H4 (cell line): ENCODE measurements at places on chromosomes 6 and 20.

GRCh38 chr6:75605635-75606034 lies 4.0 kb downstream of the SENP6 start:
- no peak for DNase-seq

GRCh38 chr6:157980288-157981131 lies 1.2 kb upstream of the SYNJ2 start:
- DNase-seq: no peak

DNA sequence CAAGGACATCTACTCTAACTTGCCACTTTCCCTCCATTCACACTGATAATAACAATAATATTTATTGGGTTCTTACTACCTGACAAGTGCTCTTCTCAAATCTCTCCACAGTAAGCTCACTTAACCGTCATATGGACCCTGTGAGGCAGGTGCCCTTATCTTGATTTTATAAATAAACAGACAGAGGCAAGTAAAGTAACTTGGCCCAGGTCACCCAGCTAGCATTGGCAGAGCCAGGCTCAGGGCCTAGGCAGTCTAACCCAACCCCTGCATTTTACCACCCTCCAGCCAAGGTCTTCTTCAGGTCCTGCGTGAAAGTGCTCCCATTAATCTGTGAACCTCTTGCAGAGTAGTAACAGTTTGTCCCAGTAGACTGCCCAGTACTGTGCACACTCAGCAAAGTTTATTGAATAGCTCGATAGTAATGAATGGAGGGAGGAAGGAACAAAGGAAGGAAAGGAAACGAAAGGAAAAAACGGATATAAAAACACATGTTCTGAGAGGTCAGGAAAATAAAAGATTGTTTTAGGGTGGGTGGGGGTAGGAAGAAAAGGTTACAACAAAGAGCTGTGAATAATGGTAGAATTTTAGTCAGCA lies 17.0 kb upstream of the STX11 start:
- no peak for DNase-seq

- no peak for DNase-seq
Observed at GRCh38 chr20:49229381-49229780, 10.2 kb downstream of the DDX27 start.

DNA sequence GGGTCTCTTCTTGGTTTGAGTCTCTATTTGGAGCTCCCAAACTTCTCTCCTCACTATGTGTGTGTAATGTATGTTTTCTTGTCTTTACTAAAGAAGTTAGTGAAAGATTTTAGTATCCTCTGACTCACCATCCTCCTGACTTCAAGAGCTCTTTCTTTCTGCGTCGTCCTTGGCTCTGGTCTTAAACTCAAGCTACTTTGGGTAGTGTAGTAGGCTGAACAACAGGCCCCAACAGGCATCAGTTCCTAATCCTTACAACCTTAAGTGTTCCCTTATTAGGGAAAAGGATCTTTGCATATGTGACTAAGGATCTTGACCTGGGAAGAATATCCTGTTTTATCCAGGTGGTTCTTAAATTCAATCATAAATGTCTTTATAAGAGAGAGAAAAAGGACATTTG lies 810.2 kb downstream of the MAFB start:
- no peak for DNase-seq

- DNase-seq: no peak
Observed at GRCh38 chr6:134082191-134082590, 29.8 kb upstream of the SLC2A12 start.

DNA sequence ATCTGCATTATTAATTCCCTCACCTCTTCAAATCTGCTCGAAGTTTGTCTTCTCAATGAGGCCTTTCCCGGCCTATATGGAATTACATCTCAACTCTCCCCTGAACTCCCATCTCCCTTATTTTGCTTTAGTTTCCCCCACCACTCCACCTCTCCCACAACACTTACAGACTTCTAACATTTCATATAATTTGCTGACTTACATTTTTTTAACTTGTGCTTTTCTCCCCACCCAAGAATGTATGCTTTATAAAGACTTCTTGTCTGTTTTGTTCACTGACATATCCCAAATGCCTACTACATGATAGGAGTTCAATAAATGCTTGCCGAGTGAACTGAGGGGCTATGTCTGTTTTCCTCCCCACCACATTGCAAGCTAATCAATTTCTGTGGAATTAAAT lies 3.9 kb upstream of the MARCKS start:
- DNase-seq: no peak

- DNase-seq: no peak
Observed at GRCh38 chr6:133986942-133987341, 33.9 kb downstream of the TBPL1 start.

GRCh38 chr6:12280902-12281301 lies 9.3 kb upstream of the EDN1 start:
- DNase-seq: no peak

DNA sequence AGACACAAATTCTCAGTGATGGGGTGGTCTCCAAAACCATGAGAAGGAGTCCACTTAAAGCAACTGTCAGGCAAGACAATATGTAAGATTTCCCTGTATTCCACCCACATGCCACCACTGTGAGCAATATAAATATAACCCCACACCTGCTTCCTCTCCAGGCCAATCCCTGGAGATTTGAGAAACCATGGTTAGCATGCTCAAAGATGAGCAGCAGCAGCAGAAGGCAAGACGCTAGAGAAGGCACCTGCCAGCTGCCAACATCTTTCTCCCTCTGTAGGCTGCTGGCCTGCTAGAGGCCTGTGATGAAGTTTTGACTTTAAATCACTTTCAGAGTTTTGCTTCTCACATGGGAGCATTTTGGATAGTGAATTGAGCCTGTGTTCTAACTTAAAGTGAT lies 7.9 kb upstream of the SOD2 start:
- DNase-seq: no peak

GRCh38 chr6:148716811-148717210 lies 30.0 kb upstream of the UST start:
- no peak for DNase-seq

DNA sequence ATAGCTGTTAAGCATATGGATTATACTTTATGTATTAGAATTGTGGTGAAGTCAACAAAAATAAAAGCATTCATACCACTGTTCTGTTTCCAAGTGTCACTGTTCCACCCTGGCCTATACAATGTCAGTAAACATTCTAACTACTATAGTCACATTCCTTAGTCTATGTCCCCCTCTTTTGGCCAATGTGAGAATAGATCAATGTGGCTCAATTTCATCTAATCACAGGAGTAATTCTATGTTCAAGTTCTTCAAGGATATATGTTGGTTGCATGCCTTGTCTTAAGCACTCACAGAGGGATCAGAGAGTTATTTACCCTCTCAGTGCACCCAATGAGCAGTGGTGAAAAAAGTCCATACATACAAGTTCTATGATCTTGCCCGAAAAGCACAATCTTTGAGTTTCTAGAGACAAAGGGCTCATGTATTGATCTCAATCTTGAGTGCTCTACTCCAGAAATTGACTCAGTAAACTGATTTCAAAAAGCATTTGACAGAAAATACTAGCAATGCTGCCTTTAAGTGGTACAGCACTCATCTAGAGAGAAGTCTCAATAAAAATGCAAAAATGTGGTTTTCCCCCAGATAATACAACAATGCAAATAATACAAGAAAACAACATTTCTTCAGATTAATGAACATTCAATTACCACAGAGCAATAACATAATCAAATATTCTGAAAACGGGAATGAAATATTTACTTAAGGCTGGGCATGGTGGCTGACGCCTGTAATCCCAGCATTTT lies 16.5 kb downstream of the SMLR1 start:
- peak; percentile 28 for DNase-seq

- no peak for DNase-seq
Observed at GRCh38 chr6:168048724-168049025, 30.3 kb downstream of the FRMD1 start.

- DNase-seq: no peak
Observed at GRCh38 chr6:169969372-169970099, 218.1 kb downstream of the ERMARD start.

DNA sequence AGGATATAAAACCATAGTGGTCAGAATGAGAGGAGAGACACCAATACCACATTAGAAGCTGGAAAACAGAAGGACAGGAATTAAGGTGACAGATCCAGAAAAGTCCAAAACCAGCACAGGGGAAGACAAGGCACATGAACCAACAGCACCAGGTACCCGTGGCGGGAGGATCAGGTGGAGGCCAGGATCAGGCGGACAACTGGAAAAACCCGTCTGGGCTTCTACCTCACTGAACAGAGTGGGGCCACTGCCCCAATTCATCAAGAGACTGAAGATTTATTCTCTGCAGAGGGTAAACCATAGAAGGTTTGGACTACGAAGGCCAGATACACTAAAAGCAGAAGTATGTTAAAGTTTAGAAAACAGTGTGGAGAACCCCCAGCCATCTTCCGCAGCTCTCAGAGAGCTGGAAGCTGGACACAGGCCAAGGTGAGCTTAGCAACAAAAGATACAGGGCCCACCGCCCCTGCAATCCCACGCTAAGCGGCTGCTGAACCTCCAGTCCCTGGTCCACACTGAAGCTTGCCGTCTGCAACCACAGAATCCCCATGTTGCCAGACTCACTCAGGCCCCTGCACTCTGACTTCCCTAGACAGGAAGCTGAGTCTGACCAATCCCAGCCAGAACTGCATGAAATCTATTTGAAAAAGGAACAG lies 29.9 kb downstream of the ABHD12 start:
- DNase-seq: no peak

DNA sequence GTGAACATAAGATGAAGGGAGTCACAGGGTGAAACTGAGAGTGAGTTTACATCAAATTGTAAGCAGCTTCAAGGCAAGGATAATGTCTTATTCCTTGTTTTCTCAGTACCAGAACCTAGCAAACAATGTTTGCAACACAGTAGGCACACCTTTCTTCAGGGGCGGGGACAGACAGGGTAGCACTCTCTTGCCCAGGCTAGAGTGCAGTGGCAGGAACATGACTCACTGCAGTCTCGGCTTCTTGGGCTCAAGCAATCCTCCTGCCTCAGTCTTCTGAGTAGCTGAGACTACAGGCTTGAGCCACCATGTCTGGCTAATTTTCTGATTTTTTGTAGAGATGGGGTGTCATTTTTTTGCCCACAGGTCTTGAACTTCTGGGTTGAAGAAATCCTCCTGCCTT lies 299.8 kb downstream of the CD83 start:
- no peak for DNase-seq

DNA sequence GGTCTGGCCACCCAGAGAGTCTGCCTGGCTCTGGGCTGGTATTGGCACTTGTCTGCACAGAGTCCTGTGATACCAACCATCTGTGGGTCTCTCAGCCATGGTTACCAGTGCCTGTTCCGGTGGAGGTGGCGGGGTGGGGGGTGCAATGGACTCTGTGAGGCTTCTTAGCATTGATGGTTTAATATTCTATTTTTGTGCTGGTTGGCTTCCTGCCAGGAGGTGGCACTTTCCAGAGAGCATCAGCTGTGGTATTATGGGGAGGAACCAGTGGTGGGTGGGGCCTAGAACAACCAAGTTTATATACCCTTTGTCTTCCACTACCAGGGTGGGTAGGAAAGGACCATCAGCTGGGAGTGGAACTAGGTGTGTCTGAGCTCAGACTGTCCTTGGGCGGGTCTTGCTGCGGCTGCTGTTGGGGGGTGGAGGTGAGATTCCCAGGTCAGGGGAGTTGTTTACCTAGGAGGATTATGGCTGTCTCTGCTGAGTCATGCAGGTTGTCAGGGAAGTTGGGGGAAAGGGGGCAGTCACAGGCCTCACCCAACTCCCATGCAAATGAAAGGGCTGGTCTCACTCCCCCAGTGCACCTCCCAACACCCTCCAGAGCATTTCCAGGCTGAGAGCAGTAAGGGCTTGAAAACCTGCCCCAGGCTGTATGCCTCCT lies 117.5 kb downstream of the FLRT3 start:
- peak; percentile 36 for DNase-seq

DNA sequence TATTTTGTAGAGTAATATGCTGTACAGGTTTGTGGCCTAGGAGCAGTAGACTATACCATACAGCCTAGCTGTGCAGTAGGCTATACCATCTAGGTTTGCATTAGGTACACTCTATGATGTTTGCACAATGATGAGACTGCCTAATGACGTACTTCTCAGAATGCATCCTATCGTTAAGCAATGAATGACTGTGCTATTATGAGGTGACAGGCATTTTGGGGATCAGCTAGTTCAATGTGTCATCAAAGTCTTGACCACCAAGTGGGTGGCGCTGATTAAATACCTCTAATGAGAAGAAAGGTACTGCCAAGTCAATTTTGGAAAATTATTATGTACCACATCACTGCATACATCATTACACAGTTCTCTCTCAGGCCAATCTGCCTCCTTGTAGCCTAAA lies 190.2 kb downstream of the BACH2 start:
- DNase-seq: no peak

GRCh38 chr6:36419310-36419709 lies 23.3 kb downstream of the PXT1 start:
- DNase-seq: no peak

- no peak for DNase-seq
Observed at GRCh38 chr6:29864037-29864810, 36.6 kb downstream of the HLA-G start.

DNA sequence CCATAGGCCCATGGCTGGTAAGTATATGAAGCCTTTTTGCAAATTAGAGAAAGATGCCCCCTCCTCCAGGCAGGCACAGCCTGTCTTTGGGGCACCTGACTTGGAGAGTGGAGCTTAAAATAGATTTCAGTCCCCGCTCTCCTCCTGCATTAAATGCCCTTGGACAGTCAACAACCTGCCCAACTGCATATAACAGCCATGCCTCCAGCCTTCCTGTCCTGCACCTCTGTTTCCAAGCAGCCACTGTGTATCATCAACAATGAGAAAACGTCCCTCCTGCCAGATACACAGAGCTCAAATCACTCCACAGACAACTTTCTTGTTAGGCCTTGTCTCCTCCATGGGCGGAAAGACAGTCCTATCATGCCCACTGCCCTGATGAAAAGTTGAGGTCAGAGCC lies 3.4 kb downstream of the CDH22 start:
- no peak for DNase-seq

DNA sequence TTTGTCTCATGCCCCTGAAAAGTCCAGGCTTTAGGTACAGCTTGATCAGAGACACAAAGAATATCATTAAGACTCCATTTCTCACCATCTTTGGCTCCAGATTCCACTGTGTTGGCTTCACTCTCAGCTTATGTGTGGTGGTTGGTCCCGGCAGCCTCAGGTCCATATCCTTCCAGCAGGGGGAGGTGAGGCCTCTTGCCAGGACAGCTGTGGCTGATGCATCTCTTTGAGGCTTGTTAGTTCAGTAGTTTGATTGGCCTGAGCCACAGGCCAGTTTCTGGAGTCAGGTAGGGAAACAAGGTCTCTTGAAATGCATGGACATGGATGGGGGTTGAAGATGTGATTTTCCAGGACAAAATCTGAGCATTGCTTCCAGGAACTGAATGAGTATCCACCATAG lies 62.4 kb downstream of the JAG1 start:
- peak; percentile 30 for DNase-seq

DNA sequence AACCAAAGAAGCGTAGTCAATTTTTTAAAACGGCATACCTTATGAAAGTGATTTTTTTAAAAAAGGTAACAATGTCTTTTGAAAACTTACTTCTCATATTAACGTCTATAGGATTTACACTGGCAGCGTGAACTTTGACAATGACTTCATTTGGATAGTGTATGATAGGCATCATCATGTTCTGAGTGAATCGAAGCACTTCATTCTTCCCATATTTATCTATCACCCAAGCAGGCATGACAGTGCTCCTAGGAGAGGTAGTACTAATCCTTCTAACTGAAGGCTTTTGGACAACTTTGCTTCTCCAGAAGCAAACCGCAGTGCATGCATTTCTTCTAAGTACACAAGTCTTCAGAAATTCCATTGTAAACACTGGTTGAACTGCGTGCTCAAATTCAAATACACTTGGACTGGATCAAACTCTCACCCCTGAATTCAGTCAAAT lies 618 bp downstream of the RTN4IP1 start:
- DNase-seq: no peak
